ENCODE measurements at places on chromosomes 1 and 21.

DNA sequence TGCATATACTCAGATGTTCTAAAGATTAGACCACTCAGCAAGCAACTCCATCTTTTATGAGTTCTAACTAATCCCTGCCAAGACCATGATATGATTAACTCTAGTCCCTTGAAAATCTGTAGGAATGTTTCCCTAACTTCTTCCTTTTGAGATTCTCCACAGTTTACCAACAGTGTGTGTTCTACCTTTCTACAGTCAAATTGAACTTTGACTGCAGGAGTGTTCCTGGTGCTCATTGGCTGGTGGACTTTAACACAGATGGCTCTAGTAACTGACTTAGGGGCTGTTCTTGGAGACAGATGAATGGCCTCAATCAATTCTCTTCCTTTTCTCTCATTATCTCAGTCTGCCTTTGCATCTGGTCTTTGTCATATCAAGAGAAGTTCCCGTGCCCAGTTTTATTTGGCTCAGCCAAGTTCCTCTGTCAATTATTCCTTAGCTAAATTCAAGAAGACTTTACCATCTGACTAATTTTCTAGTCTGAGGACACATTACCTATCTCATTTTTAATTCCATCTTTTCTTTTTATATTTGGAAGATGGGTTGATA is 643.9 kb upstream of the CAMK1G start:
- no peak for DNase-seq

GRCh38 chr1:56404561-56405030 is 174.8 kb downstream of the PLPP3 start:
- DNase-seq: no peak

GRCh38 chr1:8510041-8510823 is 192.3 kb downstream of the SLC45A1 start:
- DNase-seq: peak; percentile 64

- DNase-seq: no peak
Measured at GRCh38 chr21:28699186-28699585, 293.5 kb downstream of the LTN1 start.

- DNase-seq: peak; percentile 43
Measured at GRCh38 chr1:29849038-29849750, 612.9 kb downstream of the PTPRU start.

DNA sequence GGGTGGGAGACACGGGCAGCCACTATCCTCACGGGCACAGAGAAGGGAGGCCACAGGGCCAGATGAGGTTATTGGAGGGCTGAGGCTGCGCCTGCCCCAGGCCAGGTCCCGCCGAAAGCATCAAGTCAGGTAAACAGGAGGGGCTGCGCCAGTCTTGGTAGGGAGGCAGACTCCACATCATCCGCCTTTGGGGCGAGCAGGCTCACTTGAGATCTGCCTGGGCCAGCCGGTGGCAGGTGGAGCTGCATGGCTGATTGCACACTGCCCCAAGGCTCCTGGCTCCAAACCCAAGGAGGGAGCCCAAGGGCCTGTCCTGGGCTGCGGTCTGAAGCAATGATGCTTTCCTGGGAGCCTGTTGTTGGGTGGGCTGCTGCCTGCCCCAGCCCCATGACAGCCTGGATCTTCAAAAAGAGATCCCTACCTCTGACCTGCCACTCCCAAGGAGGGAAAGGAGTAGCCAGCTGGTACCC is 4.6 kb downstream of the SMIM1 start:
- DNase-seq: no peak

DNA sequence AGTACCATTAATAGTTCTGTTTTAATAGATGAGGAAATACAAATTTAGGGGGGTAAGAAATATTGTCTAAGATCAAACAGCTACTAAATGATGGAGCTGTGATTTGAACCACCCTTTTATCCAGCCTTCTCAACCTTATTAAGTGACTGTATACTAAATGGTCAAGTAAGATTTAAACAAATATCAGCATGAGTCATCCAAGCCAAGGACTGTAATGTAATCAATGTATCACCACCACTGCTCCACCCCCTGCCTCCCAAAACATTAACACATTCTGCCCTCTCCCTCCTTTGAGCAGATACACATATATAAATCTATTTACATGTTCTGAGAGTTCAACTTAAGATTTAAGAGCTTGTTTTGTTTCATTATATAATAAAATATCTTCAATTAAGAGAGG is 58.9 kb downstream of the LRRC40 start:
- DNase-seq: no peak
